ENCODE measurements at places on chromosomes 6 and 20. TPM values are rescaled to one million over a fixed set of nuclear protein-coding genes. Genes with fewer than 3 reads are reported as not detected.

CDH26 gene
- total RNA-seq: 0.34 TPM

VSX1 gene
- not detected for total RNA-seq

- no peak for DNase-seq
Observed at GRCh38 chr6:71471718-71472117, 183.1 kb downstream of the OGFRL1 start.

DNA sequence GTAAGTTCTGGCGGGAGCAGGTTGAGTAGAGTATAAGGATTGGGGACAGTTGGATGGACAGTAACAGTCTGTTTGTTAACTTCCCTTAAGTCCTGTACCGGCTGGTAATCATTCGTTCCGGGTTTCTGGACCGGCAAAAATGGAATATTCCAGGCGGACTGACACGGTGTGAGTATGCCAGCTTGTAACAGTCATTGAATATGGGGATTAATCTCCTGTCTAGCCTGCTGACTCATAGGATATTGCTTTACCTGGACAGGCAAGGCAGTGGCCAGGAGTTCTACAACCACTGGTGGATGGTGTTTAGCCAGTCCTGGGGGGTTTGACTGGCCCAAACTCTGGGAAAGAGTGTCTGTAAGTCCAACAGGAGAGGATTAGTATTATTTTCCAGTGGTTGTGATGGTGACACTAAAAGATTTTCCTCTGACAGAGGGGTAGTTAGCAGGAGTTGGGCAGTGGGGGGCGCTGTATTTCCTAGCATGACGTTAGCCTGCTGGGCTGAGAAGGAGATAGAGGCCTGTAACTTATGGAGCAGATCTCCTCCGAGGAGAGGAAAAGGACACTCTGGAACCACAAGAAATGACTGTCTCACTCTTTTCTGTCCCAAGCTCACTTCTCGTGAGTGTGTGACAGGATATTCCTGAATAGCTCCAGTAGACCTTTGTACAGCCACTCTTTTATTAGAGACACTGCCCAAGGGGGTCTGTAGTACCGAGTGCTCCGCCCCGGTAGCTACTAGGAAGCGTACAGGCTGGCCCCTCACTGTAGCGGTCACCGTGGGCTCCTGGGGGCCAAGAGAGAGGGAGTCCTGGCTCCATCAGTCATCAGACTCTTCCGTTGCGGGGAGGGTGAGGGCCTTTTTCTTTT lies 152.2 kb downstream of the TRIM27 start:
- no peak for DNase-seq

BANF2 gene
- total RNA-seq: not detected
